ENCODE measurements at places on chromosomes 16 and 17.

GRCh38 chr16:69397821-69398521 is 12.2 kb upstream of the TERF2 start:
- no peak for DNase-seq

- DNase-seq = no peak
Observed at GRCh38 chr17:35743626-35744328, 9.3 kb downstream of the GAS2L2 start.

- no peak for DNase-seq
Observed at GRCh38 chr17:81612172-81612970, 24.5 kb downstream of the NPLOC4 start.

- DNase-seq = peak; percentile 26
Observed at GRCh38 chr17:12180644-12181261, 160.1 kb downstream of the MAP2K4 start.

DNA sequence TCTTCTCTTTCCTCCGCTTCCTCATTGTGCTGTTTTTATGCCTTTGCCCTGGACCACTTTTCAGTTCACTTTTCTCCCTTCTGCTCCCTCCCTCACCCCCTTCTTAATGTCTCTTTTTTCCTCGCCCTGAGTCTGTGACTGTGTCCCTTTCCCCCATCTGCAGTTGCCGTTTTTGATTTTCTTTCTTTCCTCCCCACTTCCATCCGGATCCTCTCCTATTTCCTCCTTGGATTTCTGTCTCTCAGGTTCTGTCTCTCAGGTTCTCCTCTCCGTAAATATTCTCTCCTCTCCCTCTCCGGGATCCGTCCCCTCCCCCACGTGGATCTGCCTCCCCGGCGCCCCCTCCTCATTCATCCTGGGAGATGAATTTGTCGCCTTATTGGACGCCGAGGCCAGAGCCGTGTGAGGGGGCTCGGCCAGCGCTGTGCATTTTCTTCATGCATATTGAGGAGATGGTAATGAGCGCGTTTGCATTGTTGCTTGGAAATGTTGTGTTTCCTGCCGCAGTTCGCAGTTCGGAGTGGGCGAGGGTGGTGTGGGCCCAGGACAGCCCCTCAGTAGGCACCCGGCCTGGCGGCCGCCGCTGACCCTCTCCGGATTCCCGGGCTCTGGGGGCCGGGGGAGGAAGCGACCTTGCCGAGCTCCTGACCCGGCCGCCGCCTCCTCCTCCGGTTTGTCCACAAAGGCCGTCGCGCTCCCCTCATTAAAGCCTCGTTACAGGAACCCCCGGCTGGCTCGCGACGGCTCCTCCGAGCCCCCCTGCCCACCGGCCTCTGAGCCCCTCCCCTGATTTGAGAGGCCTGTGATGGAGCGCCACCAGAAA is 4.5 kb upstream of the IRX3 start:
- DNase-seq = no peak

DNA sequence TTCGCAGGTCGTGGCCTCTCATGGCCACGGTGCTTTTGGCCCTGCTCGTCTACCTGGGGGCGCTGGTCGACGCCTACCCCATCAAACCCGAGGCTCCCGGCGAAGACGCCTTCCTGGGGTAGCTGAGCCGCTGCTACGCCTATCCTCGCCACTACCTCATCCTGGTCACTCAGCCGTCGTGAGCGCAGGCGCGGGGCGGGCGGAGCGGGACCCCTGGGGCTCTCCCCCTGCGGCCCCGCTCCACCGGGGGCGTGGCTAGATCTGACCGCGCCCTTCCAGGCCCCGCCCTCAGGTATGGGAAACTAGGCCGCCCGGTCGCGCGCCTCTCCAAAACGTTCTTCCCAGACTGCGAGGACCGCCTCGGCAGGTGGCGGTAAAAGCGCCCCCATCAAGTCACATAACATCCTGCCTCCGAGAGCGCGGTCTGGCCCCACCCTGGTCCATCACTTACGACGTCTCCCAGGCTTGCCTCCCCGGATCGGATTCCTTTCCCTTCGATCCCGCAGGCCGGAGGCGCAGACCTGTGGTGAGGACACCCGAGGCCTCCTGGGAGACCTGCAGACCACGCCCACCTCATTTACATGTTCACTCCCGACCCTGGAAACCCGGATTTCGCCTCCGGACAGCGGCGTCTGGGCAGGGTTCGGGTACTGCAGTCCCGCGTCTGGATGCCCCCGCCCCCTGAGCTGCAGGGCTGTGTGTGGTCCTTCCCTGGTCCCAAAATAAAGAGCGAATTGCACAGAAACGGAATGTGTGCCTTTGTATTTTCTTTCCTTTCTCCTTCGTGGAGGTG is 91.5 kb upstream of the TMEM97 start:
- no peak for DNase-seq

GRCh38 chr17:36977066-36977465 is 28.3 kb downstream of the AATF start:
- no peak for DNase-seq

DNA sequence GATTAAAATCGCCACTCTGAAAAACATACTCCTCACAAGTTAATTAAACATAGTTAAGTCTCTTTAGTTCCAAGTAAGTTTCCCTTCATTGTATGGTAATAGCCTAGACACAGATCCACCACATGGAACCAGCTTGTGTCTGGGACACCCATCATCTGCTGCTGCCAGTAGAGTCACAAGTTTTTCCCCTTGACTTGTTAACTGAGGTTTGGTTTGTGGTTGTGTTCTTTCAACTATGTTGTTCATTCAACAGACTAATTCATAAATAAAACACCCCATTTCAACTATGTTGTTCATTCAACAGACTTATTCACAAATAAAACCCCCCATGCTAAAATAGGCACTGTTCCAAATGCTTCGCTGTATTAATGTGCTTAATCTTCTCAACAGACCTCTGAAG is 24.4 kb downstream of the YWHAE start:
- no peak for DNase-seq

- DNase-seq = no peak
Observed at GRCh38 chr16:74140557-74140956, 156.1 kb upstream of the PSMD7 start.

DNA sequence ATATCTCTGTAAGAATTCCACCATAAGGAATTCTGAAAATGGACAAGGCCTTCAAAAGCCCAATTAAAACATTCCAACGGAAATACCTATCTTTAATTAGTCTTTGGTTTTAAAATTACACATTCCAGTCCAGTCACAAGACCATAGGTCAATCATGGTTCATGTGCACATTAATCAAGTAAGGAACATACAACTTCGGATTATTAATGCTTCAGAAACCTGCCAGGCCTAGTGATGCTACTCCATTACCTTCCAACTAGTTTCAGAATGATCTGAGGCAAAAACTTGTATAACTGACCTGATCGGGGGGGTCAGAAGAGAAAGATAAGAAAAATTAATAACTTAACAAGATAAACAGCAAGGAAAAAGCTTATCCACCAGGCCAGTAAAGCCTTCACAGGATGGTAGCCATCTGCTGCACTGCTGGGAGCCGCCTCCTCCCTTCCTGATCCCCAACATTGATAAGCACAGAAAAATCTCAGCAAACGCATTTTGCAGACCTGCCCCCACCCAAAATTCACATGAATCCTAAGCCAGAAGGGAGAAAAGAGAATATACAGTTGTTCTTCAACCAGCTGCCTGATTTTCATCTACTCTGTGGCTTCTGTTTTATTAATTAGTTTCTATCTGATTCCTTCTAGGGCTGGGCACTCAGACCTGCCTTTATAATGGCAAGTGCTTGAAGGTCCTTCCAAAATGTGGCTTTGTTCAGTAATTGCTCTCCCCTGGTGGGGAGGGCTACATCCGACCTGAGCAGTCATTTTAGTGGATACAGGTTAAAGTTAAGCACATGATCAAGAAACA is 6.0 kb downstream of the SDR42E1 start:
- DNase-seq = no peak

DNA sequence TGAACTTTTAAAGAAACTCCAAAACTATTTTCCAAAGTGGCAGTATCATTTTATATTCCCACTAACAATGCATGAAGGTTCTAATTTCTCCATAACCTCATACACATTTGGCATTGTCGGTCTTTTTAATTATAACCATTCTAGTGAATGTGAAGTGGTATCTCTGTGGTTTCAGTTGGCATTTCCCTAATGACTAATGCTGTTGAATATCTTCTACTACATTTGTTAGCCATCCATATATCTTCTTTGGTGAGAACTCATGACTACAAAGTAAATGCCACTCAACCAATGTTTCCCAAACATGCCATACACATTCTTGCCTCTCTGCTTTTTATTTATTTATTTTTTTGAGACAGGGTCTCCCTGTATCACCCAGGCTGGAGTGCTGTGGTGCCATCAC is 31.7 kb upstream of the TAOK1 start:
- DNase-seq = no peak

- DNase-seq = no peak
Observed at GRCh38 chr16:56858374-56858773, 6.6 kb upstream of the SLC12A3 start.

- DNase-seq = no peak
Observed at GRCh38 chr16:70745536-70746025, 55.4 kb downstream of the VAC14 start.

DNA sequence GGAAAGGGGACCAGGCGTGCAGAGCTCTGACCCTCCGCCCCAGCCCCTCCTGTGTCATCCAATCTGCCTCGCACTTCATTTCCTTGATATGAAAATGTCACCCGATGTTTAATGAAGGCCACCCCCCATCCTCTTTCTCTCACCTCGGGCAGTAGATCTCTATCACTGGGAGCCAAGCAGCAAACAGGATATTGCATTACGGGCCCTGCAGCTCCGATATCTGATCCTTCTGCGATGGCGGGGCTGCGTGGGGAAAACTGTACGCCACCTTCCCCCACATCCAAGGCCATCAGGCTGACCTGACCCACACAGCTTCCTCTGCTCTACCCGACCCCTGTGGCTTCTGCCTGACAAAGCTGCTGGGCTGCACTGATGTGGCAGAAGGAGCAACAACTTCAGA is 74.9 kb downstream of the DYNLRB2 start:
- DNase-seq = no peak

DNA sequence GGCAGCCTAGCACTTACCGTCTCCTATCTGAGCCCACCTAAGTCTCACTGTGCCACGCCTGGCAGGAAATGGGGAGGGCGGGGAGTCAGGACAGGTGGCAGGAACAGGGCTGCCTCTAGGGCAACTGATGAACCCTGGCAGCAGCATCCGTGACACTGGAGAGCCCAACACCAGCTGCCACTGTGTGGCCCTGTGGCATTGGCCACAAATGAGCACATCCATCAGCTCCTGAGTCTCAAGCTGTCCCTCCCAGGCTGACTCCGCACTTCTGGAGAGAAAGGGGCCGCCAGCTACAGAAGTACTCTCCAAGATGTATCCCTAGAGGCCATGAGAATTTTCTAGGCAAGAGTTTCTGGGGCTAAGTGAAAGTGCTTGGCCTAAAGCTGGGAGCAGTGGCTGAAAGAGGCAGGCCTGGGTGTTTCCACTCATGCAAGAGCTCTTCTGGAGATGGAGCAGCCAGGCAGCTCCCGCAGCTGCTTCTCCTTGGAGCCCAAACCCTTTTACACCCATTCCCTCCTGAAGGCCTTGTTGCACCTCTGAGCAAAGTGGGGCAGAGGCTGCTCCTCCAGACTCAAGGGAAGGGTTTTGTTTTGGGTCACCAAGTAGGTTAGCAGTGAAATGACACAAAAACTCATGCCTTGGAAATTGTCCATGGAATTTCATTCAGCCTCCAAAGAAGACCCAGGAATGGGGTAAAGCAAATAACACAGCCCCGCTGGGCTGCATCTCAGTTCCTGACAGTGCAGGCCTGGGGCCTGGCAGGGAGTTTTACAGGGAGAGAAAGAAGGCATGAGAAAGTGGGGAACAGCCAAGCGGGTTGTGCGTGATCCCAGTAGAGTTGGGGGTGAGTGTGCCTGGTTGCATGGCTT is 25.8 kb downstream of the PEMT start:
- no peak for DNase-seq
